Non-pigmented ciliary epithelial cell (primary cell): ENCODE measurements at places on chromosomes 12 and 14.

DNA sequence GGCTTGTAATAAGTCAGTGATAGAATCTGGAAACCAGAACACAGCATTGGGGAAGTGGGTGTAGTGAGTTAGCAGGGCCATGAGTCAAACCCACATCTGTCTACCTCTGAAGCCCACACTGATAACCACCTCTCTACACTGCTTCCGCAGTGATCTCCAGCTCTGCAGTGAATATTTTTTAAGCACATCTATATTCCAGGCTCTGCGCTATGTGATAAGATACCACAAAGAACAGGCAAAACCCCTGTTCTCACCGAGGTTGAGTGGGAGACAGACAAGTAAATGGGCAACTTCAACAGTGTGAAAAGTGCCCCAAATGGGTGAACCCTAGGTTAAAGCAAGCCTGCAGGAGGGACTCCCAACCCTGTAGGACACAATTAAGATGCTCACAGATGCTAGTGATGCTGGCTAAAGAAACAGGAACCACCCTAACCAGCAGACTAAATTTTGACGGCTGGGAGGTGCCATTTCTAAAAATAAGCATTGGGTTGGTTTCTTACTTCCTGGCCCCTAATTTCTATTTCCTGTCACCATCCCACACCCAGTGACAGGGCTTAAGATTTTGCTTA, 375.0 kb downstream of the DPF3 start:
- DNase-seq = no peak

- DNase-seq = peak; percentile 44
These were observed 28.7 kb upstream of the REP15 start for GRCh38 chr12:27667540-27667939.

DNA sequence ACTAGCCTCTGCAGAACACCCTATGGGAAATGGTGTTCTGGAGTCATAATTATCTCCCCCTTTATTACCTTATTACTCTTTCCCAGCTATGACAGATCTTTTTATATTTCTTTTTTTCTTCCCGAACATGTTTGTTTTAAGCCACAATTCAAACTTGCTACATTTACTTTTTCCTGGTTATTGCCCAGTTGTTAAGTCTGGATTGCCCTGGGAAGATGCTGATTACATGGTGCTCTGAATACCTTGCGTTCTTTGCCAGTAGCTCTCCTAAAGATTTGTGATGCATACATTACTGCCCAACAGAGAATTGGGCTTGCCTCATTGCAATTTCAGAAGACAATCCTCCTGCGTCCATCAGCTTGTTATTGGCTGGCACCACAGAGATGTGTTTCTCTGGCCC, 118.3 kb upstream of the FGD4 start:
- no peak for DNase-seq

- DNase-seq = no peak
These were observed 974.2 kb downstream of the FSCB start for GRCh38 chr14:43532825-43533416.

DNA sequence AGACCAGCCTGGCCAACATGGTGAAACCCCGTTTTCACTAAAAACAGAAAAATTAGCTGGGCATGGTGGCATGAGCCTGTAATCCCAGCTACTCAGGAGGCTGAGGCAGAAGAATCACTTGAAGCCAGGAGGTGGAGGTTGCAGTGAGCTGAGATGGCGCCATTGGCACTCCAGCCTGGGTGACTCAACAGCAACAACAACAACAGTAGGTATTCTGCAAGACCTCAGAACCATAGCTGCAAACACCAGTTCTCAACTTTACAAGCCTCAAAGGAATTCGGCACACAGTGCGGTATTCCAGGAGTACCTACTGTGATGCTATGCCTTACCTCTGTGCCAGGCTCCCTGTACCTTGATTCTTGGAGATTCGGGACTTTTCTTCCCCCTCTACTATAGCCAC, 15.8 kb downstream of the FOXN3 start:
- DNase-seq = no peak

GRCh38 chr14:22485178-22485577, 103.8 kb downstream of the DAD1 start:
- no peak for DNase-seq
